Muscle of back (tissue), 13 donors: ENCODE measurements at places on chromosomes 13 and 19.
A peak's percentile ranks its signal among the peaks of the same experiment; 100 is the strongest.

DNA sequence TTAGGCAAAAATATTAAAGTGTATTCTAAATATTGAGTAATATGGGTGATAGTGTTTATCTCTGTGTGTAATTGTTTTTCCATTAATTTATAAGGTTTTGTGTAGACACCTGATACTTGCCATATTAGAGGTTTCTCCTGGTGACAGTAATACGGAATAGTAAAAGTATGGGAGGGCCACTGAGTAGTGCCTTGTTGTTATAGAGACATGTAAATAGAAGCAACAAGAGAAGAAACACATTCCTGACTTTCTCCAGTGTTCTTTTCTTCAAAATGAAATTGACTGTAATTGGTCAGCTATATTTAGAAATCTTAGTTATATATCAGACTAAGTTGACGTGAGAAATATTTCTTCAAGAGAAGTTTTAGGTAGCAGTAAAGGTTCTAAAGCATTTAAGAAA is 18.5 kb downstream of the RNASEH2B start:
- DNase-seq = no peak

- no peak for DNase-seq
Observed at GRCh38 chr19:55141696-55142095, 7.3 kb downstream of the TNNT1 start.

GRCh38 chr19:843180-843835 is 2.5 kb downstream of the PRTN3 start:
- no peak for DNase-seq

DNA sequence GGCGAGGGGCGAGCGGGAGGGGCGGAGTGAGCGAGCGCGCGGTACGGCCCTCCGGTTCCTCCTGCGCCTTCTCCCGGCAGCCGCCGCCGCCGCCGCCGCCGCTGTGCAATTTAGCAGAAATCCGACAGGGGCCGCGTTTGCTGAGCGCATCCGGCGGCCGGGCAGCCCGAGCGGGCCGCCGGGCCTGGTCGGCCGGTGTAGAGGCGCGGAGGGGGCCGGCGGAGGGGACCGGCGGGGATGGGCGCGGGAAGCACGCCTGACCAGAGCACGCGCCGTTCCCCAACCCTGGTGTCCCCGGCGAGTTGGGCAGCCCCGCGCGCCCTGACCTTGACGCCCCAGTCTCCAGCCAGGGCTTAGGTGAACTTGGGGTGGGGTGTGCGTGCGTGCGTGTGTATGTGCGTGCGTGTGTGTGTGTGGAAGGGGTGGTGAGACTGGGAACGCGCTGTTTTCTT is 144.5 kb upstream of the ZNF536 start:
- peak; percentile 78 for DNase-seq

DNA sequence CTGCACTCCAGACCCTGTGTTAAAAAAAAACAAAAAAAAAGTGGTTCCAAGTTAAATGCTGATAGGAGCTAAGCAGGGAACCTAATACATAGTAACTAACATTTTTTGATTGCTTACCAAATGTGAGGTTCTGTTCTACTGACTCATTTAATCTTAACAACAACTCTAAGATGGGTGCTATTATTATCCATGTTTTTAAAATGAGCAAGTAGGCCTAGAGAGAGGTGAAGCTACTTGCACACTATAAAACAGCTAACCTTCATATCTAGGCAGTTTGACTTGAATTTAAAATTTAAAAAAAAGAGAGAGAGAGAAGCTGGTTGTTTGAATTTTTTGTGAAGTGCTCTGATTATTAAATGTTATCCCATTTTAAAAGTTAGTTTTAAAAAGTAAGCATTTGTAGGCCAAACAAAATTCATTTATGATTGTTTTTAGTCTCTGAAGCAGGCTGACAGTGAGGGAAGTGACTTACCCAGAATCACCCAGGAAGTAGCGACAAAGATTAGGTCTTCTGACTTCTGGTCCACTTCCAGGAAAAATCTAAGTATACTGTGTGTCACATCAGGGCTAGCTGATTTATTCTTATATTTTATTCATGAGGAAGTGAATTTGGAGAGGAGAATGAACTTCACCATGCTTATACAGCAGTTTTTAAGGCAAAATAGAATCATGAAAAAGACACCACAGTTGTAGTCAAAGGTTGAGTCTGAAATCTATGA is 2.4 kb downstream of the SIGLECL1 start:
- DNase-seq = no peak

DNA sequence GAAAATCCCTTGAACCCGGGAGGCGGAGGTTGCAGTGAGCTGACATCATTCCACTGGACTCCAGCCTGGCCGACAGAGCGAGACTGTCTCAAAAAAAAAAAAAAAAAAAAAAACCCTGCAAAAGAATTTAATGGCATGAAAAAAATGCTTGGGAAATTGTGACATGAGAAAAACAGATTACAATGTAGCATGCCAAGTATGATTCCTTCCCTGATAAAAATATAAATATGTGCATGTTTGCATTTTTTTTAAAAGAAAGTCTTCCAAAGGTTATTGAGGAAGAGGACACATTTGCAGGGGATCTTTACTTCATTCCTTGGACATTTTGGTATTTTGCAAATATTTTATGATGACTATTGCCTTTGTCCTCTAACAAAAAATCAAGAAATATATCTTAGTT is 14.5 kb upstream of the ZBTB32 start:
- DNase-seq = no peak

DNA sequence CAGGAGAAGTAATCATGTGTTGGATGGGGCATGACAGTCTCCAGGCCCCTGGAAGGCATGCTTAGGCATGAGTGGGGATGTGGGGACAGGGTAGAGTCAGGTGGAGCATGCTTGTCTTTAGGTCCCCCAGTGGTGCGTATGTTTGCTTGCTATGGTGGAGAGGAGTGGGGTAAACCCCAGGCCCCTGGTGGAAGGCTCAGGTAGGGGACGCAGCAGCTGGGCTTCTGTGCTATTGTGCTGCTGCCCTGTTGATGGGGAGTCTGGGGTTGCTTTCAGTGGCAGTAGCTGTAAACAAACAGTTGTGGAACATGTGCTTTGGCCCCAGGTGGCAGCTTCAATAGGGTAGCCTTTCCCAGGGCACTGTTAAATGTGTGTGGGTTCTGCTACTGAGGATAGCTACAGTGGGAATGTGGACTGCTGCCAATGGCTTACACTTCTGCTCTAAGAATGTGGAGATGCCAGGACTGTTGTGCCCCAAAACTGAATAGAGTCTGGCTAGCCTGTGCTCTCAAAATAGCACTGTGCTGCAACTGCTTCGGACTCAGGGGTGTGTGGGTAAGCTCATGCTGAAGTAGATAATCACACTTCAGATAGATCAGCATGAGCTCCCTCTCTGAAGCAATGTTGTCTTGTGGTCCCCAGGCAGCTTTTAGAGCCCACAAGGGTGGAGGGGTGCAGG is 1257.3 kb downstream of the DIAPH3 start:
- DNase-seq = no peak

DNA sequence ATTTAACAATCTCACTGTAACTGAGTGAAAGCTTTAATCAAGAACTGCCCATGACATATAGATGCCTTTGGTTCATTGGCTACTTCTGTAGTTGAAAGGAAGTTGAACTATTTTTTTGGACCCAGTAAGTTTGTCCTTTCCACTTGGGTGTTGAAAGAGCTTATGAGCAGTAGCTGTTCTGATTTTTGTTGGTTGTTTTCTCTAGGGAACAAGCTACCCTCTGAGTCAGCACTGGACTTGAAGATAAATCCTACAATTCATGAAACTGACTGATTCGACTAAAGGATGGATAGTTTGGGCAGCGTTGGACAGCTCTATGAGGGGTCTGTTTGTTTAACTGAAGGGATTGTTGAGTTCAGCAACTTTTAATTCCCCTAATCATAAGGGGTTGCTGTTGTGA is 101.0 kb downstream of the PAN3 start:
- DNase-seq = no peak

GRCh38 chr13:48074006-48074405 is 20.9 kb downstream of the MED4 start:
- no peak for DNase-seq

DNA sequence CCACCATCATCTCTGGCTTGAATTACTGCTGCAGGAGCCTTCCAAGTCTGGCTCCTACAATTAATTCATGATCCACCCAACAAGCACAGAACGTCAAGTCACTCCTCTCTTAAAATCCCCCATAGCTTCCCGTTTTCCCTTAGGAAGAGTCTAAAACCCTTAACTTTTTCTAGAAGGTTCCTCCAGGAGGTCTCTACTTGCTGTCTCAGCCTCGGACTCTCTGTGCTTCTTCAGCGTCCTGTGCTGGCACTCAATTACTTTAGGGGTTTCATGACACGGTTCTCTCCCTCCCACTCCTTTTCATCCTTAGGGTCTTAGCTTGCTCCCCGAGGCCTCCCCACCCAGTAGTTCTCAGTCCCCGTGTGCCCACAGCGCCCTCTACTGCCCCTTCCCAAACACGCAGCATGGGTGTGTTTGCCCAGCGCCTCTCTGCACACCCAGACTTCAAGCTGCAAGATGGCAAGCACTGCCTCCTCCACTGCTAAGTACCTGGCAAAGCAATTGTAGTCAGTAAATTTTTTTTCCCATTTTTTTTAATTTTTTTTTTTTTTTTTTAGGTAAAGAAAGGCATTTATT is 25.8 kb upstream of the MAP3K10 start:
- no peak for DNase-seq

DNA sequence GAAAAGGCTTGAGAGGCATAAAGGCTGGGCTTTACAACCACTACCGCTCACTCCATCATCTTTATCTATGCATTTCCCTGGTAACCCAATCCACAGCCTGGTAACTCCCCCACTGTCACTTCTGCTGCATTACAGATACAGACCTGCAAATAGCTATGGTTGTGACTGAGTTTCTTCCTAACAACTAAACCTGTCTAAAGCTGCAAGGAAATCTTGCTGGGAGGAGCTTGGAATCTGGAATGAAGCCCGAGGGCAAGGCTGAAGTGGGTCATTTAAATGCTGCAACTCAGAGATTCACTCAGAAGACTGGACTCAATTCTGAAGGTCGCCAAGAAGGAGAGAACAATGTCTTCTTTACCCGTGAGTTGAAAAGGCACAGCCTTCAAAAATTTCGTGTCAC is at the start of gene LGALS13:
TSS of gene LGALS13 (plus strand) at position 301 of the 400 bp plus-strand sequence. CDS start at position 346, 45 bp downstream.
- no peak for DNase-seq

- DNase-seq = no peak
Observed at GRCh38 chr13:82436099-82436585, 1446.1 kb downstream of the SLITRK1 start.

DNA sequence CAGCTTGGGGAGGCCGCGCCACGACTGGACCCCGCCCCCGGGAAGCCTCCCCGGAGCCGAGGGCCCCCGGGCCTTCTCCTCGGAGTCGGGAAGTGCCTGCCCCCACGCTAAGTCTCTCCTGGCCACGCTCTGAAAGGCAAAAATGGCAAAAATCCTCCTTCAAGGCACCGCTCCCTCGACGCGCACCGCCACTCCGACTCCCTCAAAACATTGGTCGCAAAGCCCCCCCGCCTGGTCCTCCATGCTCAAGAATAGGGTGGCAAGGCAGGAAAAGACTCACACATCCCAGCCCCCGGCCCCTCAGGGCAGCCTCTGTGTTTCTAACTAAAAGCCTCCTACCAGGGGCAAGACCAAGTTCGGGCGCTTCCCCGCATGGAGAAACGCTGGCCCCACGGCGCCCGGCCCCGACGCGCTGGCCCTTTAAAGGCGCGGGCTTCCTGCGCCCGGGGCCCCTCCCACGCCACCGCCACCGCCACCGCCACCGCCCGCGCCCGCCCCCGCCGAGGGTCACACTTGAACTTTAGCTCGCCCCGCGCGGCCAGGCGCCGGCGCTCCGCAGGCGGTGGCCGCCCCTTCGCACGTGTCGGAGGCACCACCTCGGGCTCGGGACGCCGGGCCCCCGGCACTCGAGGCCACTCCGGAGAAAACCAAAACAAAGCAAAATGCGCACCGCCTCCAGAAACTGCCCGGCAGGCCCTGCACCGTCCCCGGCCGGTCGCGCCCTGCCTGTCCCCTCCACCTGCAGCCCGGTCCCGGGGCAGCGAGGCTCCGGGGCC is 1.9 kb downstream of the FOXO1 start:
- DNase-seq = peak; percentile 85

GRCh38 chr19:32717496-32717895 is 2.1 kb upstream of the TDRD12 start:
- no peak for DNase-seq

DNA sequence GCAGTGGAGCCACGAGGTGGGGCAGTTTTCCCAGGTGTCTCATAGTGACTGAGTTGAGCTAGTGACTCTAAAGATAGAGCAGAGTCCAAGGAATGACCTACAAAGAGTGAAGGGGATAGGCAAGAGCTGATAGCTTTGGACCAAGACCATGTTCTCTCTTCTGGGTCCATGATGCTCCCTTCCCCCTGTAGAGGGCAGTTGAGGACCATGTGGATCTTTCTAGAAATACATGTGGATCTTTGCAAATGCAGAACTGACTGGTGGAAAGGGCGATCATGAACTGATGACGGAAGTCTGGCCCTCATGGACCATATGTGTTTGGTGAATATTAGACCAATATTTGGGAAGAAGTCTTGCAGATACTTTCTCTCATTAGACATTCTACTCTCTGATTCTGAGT is 6.9 kb downstream of the PSG1 start:
- no peak for DNase-seq

DNA sequence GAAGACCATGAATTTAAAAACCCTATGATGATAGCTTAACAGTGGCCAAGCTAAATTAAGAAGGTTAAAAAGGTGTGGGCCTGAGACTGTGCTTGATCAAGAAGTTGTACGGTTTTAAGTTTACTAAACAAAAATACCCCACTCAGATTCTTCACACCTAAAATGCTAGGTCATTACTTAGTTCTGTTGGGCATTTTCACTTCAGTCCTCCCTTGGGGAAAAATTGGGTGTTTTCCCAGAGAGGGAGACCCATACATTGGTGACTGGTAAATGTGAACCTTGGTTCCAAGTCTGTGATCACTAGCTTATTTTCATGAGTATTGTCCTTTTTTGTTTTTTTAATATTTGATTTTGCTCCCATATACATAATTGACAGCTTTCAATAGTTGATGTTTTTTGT is 44.4 kb downstream of the MTUS2 start:
- DNase-seq = no peak

GRCh38 chr13:51924756-51925544 is 63.2 kb downstream of the CCDC70 start:
- DNase-seq = no peak

GRCh38 chr13:106996867-106997618 is 429.1 kb upstream of the ARGLU1 start:
- DNase-seq = no peak

GRCh38 chr19:10111405-10111811 is at the start of gene P2RY11:
TSS of gene P2RY11 (plus strand) at chr19:10111693. CDS start at chr19:10111722, 29 bp downstream.
- no peak for DNase-seq

DNA sequence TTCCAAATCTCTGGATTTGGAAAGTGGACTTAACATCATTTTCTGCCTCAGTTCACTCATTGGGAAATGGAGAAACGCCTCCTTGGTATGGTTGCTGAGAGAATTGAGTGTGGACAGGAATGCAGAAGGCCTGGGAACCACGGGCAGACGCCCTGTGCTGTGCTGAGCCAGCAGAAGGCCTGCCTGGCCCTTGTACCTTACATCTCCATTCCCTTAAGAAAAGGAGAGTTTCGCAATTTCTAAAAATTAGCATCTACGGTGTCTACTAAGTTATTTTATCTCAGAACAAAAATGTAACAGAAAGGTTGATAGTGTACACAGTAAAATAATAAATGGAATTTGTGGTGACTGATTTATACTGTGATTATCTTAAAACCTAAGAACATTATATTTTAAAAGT is 78.7 kb downstream of the IPO5 start:
- DNase-seq = no peak
